ENCODE measurements at places on chromosomes 11 and 22.
A peak's percentile ranks its signal among the peaks of the same experiment; 100 is the strongest.

GRCh38 chr22:41247703-41248102 is 7.0 kb upstream of the CHADL start:
- no peaks in the 10 kb centered on the region for H3K4me1 ChIP-seq
- no peak overlapping the region for H3K4me3 ChIP-seq
- H3K36me3 ChIP-seq: peaks cover 8% of the 10 kb centered on the region
- no peaks in the 10 kb centered on the region for H3K27me3 ChIP-seq

GRCh38 chr11:38517991-38518390 is 1920.0 kb upstream of the RAG2 start:
- no peak for DNase-seq
- H3K27me3 ChIP-seq: no peaks in the 10 kb centered on the region
- H3K4me3 ChIP-seq: no peak overlapping the region

GRCh38 chr11:12692229-12693075 is 18.2 kb downstream of the TEAD1 start:
- H3K27ac ChIP-seq: peak overlapping the region; percentile 97
- H3K4me1 ChIP-seq: peaks cover 90% of the 10 kb centered on the region
- H3K36me3 ChIP-seq: no peaks in the 10 kb centered on the region
- H3K27me3 ChIP-seq: no peaks in the 10 kb centered on the region
- H3K4me3 ChIP-seq: peak overlapping the region; percentile 23

GRCh38 chr22:19958083-19959042 is 16.7 kb upstream of the TXNRD2 start:
- no peak for DNase-seq
- no peak overlapping the region for H3K4me3 ChIP-seq
- no peak overlapping the region for H3K27ac ChIP-seq
- no peaks in the 10 kb centered on the region for H3K36me3 ChIP-seq
- no peaks in the 10 kb centered on the region for H3K27me3 ChIP-seq

DNA sequence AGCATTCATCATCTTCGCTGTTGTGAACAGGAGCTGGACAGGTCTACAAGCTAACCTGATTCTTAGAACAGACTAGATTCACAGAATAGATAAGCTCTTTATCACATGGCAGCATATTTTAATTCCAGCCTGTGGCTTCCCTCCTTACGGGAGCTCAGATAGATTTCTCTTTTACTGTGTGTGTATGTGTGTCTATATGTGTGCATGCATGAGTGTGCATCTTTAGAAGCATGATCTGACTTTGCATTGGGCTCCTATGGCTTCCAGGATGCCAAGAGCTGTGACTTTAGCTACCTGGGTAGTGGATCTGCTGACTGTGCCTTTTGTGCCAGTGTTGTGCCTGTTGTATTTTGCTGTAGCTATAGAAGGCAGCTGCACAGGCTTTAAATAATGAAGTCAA is 44.3 kb downstream of the ZNRF3 start:
- H3K27me3 ChIP-seq: no peaks in the 10 kb centered on the region
- H3K4me1 ChIP-seq: no peaks in the 10 kb centered on the region
- no peaks in the 10 kb centered on the region for H3K36me3 ChIP-seq
- no peak for DNase-seq

GRCh38 chr11:121132211-121132976 is 31.4 kb downstream of the TECTA start:
- DNase-seq: no peak
- H3K4me1 ChIP-seq: no peaks in the 10 kb centered on the region
- no peak overlapping the region for H3K4me3 ChIP-seq
- no peaks in the 10 kb centered on the region for H3K36me3 ChIP-seq
- no peak overlapping the region for H3K27ac ChIP-seq

- no peak for DNase-seq
- peaks cover 26% of the 10 kb centered on the region for H3K4me1 ChIP-seq
- peak within 1 kb of the TSS; percentile 54 for H3K4me3 ChIP-seq
- no peaks in the 10 kb centered on the region for H3K27me3 ChIP-seq
Observed at GRCh38 chr11:9003573-9004182, at the start of gene NRIP3. TSS of gene NRIP3 (minus strand) at chr11:9004001. CDS start at chr11:9003935, 66 bp downstream.

GRCh38 chr22:22720201-22720723 is 75.8 kb downstream of the GGTLC2 start:
- H3K27ac ChIP-seq: no peak overlapping the region
- H3K4me3 ChIP-seq: no peak overlapping the region
- no peaks in the 10 kb centered on the region for H3K4me1 ChIP-seq
- H3K36me3 ChIP-seq: no peaks in the 10 kb centered on the region
- DNase-seq: peak; percentile 18

DNA sequence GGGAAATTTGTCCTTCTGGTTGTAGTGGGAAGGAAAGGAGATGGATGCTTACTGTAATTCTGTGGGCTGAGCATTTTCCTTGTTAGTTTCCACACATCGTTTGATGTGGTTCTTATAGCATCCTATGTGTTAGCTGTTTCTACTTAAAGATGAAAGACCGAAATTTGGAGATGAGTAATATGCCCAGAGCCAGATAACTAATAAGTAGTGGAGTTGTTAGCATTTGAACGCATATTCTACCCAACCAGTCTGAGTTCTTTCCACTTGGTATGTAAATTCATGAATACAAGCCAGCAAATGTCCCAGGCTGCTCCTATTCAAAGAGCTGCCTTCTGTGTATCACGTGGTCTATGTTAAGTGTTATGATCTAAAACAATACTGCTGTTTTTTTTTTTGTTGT is 14.6 kb downstream of the SPECC1L start:
- H3K4me1 ChIP-seq: peaks cover 18% of the 10 kb centered on the region
- no peak overlapping the region for H3K27ac ChIP-seq
- H3K4me3 ChIP-seq: no peak overlapping the region
- no peaks in the 10 kb centered on the region for H3K36me3 ChIP-seq

- no peak overlapping the region for H3K27ac ChIP-seq
- no peak overlapping the region for H3K4me3 ChIP-seq
- no peaks in the 10 kb centered on the region for H3K27me3 ChIP-seq
- H3K4me1 ChIP-seq: no peaks in the 10 kb centered on the region
- DNase-seq: no peak
Observed at GRCh38 chr11:56906683-56907148, 82.0 kb upstream of the OR5AK2 start.

DNA sequence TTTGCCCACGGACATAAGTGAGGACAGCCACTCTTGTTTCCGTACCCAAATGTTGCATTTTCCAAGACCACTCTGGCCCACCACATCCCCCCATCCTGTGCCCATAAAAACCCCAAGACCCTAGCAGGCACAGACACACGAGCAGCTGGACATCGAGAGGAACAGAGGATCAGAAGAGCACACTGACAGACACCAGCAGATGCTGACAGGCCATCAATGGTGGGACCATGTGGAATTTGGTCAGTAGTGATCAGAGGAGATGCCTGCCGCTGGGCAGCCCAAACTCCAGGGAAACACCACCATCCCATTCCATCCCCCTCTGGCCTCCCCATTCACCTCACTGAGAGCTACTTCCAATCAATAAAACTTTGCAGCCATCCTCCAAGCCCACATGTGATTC is 87.0 kb downstream of the DLG2 start:
- no peak for DNase-seq
- H3K27me3 ChIP-seq: no peaks in the 10 kb centered on the region
- H3K27ac ChIP-seq: no peak overlapping the region
- H3K36me3 ChIP-seq: no peaks in the 10 kb centered on the region
